ENCODE measurements at places on chromosomes 2 and 18.

- DNase-seq: no peak
Observed at GRCh38 chr2:1791006-1791605, 46.8 kb upstream of the PXDN start.

GRCh38 chr2:192953116-192953515, 758.4 kb upstream of the TMEFF2 start:
- no peak for DNase-seq

DNA sequence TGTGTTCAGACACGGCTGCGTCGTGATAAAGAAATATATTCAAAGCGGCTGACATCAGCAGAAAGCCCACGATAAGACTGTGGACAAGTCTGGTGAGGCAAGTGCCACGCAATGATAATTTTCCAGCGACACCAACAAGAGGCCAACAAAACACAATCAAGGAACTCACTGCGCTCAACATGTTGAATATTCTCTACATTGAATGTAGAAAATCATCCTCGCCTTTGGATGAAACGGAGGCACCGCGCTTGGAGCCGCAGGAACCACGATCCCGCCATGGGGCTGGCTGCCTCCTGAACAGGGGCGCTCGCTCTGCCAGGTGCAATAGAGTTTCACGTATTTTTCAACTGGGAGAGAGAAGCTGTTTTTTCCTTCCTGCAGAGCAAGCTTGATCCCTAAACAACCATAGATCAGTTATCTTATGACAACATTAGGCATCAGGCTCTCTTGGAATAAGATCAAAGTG, 220.3 kb downstream of the ATAD2B start:
- DNase-seq: no peak

DNA sequence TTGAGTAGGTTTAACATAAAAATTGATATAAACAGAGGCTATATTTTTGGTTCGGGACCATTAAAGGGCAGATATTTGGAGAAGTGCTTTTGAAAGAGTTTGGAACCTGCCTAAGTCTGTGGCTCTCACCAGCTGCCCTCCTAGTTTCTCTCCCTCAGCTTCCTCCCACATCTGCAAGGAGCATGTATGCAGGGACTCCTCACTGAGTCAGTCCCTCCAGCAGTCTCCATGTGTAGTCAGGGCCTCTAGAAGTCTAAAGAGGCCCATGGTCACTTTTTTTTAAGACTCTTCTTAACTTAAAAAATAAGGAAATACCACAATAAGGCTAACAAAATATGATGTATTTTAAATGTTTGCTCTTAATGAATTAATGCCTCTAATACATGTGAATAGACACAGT, 220.0 kb upstream of the TANK start:
- no peak for DNase-seq

DNA sequence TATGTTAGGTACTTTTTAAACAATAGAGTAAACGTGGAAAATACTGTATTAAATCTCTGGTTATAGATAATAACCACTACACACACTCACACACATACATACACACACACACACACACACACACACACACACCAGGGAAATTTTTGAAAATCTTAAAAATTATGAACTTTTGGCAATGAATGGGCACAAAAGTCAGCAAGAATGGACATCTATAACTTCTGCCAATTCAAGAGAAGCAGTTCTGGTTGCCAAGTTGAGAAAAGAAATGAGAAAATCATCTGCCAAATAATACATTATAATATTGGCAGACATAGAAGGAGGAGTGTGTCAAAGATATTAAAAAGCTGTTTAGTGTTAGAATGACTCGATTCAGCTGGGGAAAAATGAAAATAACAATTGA, 42.9 kb upstream of the TMEM178A start:
- no peak for DNase-seq

DNA sequence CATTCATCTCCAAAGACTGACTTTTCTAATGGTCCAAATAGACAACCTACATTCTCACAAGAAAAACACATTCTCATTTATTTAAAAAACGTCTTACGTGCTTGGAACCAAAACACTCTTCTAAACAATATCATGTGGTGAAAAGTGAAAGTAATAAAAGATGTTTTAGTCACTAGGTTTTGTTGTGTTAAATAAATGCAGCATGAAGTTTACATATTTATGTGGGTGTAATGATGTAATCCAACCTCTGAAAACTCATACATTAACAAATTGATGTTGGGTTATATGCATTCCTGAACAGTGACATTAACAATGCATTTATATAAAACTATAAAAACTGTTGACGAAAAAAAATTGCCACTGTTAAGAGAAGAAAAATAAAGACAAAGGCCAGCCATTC, 55.1 kb upstream of the ACVR2A start:
- no peak for DNase-seq

DNA sequence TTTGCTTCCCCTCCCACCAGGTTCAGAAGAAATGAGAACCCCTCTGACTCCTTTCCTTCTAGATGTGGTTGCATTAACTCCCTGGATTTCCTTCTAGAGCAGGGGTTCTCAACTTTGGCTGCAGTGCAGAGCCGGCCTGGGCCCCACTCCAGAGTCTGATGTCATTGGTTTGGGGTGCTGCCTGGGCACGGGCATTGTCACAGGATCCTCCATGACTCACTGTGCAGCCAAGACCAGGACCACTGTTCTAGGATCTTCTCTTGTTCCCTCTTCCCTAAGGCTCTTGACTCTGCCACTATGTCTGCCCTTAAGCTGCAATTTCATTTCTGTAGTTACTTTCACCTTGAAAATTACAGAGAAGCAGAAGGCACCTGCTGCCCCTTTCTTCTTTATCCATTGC, 31.8 kb downstream of the TBC1D8 start:
- DNase-seq: no peak

Data from retina (tissue), 1 donor.